ENCODE measurements at places on chromosomes 7 and 10.

DNA sequence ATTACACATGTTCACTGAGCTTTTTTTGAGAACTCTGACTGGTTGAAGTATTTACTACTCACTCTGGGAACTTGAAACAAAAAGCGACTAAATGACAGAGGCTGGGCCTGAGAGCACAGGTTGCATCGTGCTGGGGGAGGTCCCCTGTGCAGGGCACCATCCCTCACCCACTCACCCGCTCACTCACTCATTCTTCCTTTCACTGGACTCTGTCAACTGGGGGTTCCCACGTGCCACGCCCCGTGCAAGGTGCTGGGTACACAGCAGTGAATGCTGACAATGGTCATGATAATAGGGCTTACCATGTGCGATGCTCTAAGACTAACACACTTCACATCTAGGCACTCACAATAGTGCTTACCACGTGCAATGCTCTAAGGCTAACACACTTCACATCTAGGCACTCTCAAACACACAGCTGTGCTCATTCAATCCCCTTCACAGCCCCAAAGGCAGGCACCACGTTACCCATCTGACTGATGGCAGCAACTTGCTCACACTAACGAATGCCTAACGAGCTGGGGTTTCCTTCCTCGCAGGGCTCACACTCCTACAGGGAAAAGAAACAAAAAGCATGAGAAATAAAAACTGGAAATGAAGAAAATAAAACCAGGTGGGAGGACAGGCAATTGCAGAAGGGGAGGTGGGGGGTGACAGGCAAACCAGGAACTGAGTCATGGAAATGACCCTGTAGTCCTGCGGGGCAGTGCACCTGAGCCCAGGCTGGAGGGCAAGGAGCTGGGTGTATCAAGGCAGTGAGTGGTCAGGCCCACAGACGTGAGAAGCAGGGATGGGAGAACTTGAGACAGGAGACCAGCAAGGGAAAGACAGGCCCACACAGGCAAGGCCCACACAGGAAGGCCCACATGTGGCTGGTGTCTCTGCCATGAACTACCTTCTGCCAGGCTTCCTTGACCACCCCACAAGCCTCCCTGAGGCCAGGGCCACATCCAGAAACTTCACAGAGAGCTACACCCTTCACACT lies 147.0 kb upstream of the FAM20C start:
- DNase-seq = no peak

GRCh38 chr7:68216051-68216450 lies 1219.4 kb downstream of the TYW1 start:
- DNase-seq = no peak

DNA sequence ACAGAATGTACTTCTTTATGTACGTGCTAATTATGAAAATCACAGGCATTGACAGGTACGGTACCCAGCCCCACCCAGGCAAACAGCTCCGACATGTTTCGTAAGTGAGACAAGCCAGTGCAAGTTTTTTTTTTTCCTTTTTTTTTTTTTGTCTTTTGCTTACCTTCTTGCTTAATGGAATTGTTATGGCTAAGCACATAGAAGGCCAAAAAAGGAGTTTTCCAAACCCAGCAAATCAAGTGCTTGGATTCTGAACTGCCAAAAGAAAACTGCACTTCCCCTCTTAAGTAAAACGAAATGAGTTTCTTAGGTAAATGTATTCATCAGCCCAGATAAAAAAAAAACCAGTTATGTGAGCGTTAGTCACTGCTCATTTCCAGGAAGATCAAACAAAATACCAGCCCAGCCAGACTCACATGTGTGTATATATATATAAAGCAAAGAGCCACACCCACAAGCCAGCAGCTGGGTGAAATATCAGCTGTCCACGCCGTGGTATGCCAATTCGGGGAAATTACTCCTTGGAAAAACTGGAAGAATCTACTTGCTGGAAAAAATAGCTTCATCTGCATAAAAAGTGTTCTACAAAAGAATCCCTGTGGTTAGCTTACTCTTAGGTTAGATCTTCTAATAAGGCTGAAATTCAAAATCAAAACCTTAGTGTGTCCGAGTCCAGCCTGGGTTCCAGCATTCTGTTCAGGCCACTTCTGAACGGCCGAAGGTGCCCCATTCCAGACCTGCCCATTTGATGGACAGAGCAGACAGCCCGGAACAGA lies 8.0 kb downstream of the KLF6 start:
- no peak for DNase-seq

GRCh38 chr7:1664711-1665548 lies 5.1 kb upstream of the ELFN1 start:
- peak; percentile 50 for DNase-seq

- DNase-seq = no peak
Observed at GRCh38 chr7:153408360-153409335, 643.5 kb upstream of the DPP6 start.

DNA sequence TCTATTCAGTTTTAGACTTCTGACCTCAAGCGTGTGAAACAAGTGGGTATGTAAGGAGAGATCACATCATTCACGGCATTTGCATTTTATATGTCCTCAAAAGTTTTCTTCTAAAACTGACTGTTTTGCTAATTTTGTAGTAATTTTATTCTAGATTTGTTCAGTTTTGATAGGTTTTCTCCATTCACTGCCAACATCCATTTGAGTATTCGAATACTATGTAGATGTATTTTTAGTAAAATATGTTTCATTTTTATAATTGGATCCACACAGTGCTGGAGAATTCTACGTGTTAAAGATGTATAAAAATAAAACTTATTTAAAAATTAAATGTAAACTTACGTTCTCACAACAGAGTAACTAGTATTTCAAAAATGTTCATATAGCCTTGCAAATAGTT lies 503.0 kb downstream of the CNTNAP2 start:
- DNase-seq = no peak

- no peak for DNase-seq
Observed at GRCh38 chr10:60384708-60385398, 4.8 kb downstream of the ANK3 start.

- no peak for DNase-seq
Observed at GRCh38 chr10:44910602-44911001, 535 bp upstream of the TMEM72 start.

DNA sequence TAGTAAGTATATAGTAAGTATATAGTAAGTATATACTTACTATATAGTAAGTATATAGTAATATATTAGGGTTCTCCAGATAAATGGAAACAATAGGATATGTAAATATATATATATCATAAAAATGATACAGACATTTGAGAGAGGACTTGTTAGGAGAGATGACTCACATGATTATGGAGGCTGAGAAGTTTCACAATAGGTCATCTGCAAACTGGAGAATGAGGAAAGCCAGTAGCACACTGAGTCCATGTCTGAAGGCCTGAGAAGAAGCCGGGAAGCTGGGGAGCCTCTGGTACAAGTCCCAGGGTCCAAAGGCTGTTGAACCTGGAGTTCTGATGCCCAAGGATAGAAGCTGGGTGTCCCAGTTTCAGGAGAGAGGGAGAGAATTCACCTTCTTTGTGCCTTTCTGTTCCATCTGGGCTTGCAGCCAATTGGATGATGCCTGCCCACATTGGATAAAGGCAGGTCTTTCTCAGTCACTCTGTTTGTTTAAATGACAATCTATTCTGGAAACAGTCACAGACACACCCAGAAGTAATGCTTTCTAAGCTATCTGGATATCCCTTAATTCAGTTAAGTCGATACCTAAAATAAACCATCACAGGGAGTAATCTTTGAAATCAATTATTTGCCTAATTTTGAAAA lies 205.5 kb upstream of the CDC14C start:
- DNase-seq = no peak

- no peak for DNase-seq
Observed at GRCh38 chr7:26510231-26510957, 218.7 kb downstream of the SNX10 start.

DNA sequence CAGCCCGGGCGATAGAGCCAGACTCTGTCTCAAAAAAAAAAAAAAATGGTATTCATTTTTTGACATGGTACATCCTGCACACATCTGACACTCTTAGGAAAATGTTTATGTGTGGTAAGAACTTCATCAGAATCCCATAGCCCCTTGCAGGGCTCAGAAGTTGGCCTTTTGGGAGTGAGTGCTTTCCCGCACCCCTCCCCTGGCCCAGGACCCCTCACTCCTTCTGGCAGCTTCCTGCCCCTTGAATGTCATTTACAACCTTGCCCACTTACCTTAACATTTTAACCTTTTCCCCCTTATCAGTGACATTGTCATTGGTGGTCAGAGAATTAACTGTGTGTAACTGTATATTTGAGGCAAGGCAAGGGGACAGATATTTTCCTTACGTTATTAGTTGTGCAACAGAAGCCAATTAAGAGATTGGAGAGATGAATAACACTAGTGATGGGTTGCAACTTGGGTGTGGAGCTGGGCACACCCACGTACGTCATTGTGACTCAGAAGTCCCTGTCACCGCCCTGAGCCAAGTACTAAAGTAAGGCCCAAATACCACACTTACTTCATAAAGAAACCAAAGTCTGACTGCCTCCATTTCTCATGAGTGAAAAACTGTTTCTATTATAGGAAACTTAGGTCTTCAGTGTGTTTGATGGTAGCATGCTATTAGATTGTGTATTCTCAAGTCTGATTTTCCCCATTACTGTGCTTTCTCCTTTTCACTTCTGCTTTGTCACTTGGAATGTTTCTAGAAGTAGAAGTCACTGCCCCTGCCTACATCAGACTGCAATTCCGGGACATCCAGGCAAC lies 31.6 kb downstream of the OGDH start:
- DNase-seq = peak; percentile 51

GRCh38 chr7:69753981-69754380 lies 155.7 kb downstream of the AUTS2 start:
- DNase-seq = no peak

- no peak for DNase-seq
Observed at GRCh38 chr7:93060865-93061264, 56.9 kb downstream of the SAMD9 start.

GRCh38 chr10:22301193-22301592 lies 15.0 kb upstream of the COMMD3 start:
- no peak for DNase-seq

DNA sequence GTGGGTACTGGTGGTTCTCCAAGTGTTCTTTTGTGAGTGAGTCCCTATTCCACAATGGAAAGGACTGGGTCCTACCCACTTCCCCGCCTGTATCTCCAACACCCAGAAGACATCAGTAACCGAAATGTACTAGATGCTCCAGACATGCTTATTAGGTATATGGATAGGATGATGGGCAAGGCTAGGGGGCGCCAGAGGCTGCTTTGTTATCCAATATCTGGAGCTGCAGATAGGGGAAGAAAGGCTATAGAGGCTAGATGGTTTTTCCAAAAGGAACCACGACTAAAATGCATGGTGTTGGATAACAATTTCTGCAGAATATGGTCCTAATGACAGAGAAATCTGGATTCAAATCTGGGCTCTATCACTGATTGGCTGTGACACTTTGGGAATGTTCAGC lies 56.2 kb upstream of the TM9SF3 start:
- DNase-seq = no peak

- no peak for DNase-seq
Observed at GRCh38 chr10:7046615-7047014, 364.2 kb downstream of the SFMBT2 start.

DNA sequence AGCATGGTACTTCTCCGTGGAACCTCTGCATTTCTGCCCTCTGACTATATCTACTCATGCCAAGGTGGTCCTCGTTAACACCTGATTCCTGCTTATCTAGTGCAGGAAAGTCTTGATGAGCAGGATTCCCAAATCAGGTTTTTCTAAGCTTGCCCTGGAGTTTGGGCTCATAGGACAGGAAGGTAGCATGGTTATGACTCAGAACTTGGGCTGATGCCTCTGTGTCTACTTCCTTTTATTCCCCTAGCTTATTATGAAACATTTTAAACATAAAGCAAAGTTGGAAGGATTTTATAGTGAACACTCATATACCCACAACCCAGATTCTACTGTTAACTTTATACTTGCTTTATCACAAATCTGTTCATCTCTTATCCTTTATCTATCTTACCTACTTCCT lies 5.6 kb downstream of the SUFU start:
- DNase-seq = no peak

GRCh38 chr10:119917777-119918176 lies 25.2 kb downstream of the SEC23IP start:
- no peak for DNase-seq

- DNase-seq = no peak
Observed at GRCh38 chr10:100743626-100744135, 1.7 kb upstream of the PAX2 start.

- DNase-seq = no peak
Observed at GRCh38 chr10:88241501-88241900, 341.6 kb downstream of the RNLS start.

DNA sequence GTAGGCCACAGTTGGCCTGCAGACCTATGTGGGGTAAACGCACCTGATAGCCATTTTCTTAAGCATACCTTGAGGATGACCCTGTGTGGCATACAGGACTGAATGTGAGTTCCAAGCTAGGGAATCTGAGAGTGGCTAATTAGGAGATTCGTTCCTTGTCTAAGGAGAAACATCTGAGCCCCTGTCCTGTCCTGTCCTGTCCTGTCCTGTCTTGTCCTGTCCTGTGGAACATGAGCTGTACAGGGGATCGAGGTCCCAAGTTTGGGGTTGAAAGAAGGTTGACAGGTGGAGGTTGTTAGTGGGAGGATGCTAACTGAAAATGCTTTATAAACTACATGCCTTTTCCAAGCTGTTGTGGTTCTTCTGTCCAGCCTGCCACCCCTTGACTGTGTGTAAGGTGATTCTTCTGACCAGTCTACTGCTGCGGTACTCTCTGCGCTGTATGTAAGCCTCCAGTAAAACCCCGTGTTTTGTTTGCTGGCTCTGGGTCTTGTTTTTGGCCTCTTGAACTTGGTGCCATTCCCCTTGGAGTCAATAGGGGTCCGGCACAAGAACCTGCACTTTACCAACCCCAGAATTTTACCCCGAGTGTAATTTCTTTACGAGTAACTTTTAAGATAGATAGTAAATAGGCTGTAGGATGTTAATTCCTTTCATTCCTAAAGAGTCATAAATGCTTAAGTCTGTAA lies 26.4 kb downstream of the ZNRF2 start:
- no peak for DNase-seq

GRCh38 chr7:44980393-44981034 lies 1.7 kb upstream of the MYO1G start:
- DNase-seq = no peak

DNA sequence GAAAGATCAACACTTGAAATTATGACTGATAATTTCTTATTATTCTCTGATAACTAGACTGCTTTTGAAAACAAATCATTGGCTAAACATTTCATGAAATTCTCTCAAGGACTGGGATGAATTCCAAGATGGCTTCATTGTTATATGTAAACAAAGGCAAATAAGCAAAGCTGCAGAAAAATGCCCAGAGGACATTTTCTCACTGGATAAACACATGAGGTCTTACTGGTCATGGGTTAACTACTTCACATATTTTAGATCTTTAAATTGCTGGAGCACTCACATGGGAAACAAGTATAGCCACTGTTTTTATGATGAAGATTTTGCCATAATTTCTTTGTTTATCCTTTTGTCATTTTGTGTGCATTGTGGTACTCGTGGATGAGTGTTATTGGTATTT lies 239.1 kb downstream of the PHF14 start:
- DNase-seq = no peak

GRCh38 chr10:99784016-99784726 lies 1.7 kb downstream of the ABCC2 start:
- DNase-seq = no peak

GRCh38 chr7:108203537-108203936 lies 73.4 kb upstream of the LAMB4 start:
- no peak for DNase-seq

- no peak for DNase-seq
Observed at GRCh38 chr7:134792968-134793367, 13.5 kb downstream of the CALD1 start.

- DNase-seq = no peak
Observed at GRCh38 chr7:2641406-2642393, 9.9 kb downstream of the TTYH3 start.
